ENCODE measurements at places on chromosomes 7 and 10. TPM values are rescaled to one million over a fixed set of nuclear protein-coding genes. Genes with fewer than 3 reads are reported as not detected.
A peak's percentile ranks its signal among the peaks of the same experiment; 100 is the strongest.

GRCh38 chr10:128713874-128714570, 587.8 kb upstream of the MKI67 start:
- no peak for DNase-seq

DNA sequence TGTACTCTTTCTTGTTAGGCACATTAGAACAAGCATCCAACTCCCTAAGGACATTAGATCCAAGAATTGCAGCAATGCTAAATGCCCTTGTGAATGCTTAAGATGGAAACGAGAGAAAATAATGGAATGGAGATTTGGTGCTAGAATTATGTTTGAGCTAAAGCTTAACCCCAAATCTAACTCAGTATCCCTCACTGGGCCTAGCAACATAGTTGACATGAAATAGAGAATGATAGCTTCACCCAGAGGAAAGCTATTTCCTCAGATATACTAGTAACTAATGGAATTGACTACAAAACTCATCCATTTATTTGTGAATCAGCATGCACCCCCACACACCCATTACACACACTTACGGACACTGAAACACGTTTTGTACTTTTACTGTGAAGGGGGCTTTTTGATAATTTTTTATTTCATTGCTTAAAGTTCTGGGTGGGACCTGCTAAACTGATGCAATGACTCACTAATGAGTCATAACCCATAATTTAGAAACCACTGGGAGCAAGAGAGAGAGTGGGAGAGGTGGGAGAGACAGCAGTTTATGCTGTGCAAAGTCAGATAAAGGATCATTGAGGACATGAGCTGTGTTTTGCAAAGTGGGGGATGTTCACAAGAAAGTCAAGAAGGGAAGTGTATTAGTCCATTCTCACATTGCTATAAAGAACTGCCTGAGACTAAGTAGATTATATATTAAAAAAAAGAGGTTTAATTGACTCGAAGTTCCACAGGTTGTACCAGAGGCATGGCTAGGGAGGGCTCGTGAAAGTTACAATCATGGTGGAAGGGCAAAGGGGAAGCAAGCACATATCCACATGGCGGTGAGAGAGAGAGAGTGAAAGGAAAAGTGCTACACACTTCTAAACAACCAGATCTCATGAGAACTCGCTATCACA, 382.7 kb downstream of the SFMBT2 start:
- DNase-seq = no peak

DNA sequence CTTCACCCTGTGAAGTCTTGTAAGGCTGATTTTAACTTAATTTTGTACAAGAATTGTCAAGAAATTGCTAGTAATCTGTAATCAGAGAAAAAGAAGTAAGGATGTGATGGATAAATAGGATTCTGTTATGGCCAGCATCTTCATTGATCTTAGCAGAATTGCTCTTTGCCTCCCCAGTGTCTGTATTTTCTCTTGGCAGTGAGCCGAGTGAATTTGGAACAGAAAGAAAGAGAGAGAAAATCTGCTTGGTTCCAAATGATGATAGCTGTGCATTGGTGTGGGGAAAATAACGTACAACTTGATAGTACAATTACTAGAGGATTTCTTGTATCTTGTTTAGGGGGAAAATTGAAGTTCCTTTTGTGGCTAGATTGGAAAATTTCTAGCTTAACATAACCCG, 34.6 kb downstream of the VTI1A start:
- DNase-seq = no peak

- DNase-seq = no peak
Observed at GRCh38 chr7:30475580-30475979, 3.0 kb downstream of the NOD1 start.

DNA sequence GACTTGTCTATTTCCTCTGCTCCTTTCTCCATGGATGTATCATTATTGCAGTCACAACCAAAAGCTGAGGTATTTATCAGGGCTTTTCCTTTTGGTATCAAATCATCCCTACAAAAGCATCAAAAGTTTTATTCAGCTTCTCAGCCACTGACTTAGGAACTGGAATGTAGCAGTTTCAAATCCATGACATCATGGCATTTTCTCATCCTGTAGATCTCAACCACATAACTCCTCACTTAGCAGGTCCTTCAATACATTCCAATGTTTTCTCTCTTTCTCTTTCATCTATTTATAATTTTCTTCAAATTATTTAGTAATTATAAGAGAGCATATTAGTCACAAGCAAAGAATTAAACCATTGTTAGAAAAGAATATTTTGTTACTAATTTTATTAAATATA, 537.4 kb upstream of the SORCS1 start:
- no peak for DNase-seq

DNA sequence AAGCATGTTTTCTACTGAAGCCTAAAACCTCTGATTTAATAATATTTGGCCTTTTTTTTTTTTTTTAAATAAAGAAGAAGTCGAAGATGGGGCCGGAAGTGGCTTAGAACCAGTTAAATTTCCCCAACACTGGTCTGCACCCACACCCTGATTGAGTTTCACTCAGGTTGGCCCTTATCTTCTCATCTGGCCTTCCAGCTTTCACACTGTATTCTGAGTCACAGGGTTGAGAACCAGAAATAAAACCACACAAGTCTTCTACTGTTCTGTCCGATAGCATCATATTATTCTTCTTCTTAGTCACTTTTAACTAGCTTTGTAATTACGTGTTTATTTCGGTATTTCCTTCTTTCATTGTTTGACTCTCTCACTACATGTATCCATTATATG, 9.9 kb downstream of the ZNF365 start:
- no peak for DNase-seq

GRCh38 chr7:1914321-1914720, 244.2 kb downstream of the ELFN1 start:
- peak; percentile 62 for DNase-seq

DNA sequence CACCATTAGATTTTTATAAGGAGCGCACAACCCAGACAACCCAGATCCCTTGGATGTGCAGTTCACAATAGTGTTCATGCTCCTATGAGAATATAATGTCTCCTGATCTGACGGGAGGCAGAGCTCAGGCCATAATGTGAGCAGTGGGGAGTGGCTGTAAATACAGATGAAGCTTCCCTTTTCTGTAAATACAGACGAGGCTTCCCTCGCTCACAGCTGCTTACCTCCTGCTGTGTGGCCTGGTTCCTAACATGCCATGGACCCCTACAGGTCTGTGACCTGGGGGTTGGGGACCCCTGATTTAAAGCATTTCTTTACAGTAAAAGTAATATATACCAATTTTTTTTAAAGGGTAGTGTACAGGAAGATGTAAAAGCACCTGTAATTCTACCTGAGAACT, 33.2 kb downstream of the HELLS start:
- no peak for DNase-seq

DNA sequence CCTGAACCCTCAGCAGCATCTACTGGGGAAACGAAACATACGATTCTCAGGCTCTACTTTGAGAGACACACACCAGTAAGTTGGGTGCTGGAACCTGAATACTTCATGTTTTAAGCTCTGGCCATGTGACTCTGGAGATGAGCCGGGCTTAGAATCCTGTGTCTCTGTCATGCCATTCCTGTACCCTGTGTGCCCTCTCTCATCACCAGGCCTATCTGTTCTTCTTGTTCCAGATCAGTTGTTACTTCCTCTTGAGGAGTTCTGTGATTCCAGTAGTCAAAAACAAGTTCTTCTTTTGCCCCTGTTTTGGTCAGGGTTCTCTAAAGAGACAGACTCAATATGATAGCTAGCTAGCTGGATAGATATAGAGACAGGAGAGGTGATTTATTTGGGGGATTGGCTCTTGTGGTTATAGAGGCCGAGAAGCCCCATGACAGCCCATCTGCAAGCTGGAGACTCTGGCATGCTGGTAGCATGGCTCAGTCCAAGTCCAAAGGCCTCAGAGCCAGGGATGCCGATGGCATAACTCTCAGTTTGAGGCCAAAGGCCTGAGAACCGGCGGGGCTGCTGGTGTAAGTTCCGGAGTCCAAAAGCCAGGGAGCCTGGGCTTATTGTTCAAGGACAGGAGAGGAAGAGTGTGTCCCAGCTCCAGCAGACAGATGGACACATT, 54.3 kb downstream of the CHN2 start:
- DNase-seq = no peak

The CEP55 gene
- total RNA-seq = 0.24 TPM

The FHIP2A gene
- 25.2 TPM for total RNA-seq

The CFTR gene
- total RNA-seq = 0.68 TPM

The ZNF804B gene
- total RNA-seq = 0.16 TPM

The AS3MT gene
- total RNA-seq = 8.7 TPM

The ZNF425 gene
- total RNA-seq = 1.0 TPM

The SFRP4 gene
- 3.0 TPM for total RNA-seq
